ENCODE measurements at places on chromosomes 4 and X.

GRCh38 chrX:23883737-23884354, 23.9 kb downstream of the APOO start:
- no peak for DNase-seq

- DNase-seq: no peak
These were observed 440.9 kb downstream of the MID1IP1 start for GRCh38 chrX:39242187-39242586.

DNA sequence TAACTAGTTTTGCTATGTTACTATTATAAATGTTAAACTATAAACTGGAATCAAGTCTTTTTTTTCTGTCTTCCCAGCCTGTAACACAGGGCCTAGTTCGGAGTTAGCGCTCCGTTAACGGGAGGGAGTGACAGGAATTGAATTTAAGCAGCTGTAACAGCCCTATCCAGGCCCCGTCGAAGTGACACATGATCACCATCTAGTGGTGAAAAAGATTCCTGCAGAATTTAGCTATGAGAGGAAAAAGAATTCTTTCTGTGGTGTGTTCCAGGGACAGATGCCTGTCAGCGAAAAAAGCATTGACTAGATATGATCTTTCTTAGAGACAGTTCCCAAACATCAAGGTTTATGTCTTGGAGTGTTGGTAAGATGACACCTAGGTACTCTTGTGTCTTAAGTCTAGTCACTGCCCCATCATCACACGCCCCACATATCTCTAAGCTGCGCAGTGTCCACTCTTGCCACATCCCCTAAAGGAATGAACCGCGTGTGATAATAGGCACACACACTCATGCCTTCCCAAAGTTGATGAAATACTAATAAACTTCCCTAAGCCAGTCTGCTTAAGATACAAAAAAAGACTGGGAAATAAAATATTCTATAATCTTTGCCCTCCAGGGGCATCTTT, 2.1 kb downstream of the GAB3 start:
- no peak for DNase-seq

- no peak for DNase-seq
These were observed 18.5 kb downstream of the HCCS start for GRCh38 chrX:11129534-11130105.

Measured in SHP77 treated with DMSO at 0.1 percent for 48 hours (cell line).